ENCODE measurements at places on chromosomes 5 and 9.

DNA sequence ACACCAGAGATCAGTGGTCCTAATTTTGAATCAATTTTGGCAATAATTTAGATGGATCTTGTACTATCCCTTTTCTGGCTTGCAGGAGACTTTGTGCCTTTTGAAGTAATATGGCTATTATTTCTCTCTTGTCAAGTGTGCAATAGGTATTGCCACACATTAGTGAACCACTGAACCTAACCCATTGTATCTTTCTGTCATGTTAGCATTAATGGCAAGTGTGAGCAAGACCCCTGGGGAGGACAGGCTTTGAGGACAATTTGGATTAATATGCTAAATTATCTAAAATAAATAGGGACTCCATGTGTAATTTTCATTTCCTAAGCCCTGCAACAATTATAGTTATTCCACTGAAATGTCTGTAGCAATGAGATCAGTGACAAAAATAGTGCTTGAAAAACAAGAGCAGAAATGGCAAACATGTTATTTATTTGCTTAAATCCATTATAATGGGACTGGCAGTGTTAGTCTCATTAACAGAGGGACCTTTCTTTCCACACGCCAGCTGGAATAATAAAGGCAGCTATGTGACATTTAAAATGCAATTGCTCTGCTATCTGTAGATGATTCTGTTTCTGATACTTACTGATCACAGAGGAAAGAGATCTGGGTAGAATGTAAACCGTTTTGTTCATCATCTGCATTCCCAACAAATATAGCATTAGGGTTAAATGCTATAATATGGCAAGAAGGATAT lies 753.3 kb upstream of the ZNF608 start:
- DNase-seq, result no peak

- no peak for DNase-seq
Observed at GRCh38 chr5:2522372-2522771, 229.1 kb downstream of the IRX2 start.

GRCh38 chr9:13896922-13897835 lies 416.8 kb downstream of the NFIB start:
- DNase-seq, result no peak

- no peak for DNase-seq
Observed at GRCh38 chr5:175444060-175444904, at the start of gene DRD1. Gene DRD1 (minus strand): TSS chr5:175444182. CDS start chr5:175443099, 1,083 bp downstream.

DNA sequence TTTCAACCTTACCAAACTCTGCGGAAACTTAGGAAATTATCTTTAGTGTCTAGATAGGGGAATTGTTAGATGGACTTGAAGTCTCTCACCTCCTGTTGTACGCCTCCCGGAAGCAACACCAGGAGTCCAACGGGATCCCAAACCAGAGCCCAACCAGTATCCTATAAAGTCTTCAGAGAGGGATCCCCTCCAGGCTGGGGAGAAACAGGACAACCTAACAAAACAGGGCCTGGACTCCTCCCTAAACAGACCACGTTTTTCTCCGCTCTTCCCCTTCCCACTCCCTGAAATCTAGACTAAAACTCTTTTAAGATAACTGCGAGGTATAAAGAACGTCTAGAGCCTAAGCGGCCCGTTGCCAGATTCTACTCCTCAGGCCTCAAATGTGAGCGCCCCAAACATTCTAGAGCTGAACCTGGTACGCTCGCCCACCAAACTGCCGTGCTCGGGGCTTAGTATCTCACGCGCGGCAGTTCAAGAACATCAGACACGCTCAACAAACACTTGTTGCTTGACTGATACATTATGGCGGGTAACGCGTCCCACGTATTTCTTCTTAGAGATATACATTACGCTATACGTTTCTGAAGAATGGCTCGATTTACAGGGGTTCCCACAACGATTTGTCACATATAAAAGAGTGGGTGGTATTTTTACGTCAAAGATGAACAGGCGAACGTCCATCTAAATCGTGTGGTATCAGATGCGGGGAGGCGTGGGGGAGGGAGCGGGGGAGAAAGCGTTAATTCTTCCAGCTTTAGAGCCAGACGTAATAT lies 663 bp upstream of the SMIM27 start:
- no peak for DNase-seq

GRCh38 chr5:61270510-61271165 lies 61.4 kb upstream of the ZSWIM6 start:
- no peak for DNase-seq

- no peak for DNase-seq
Observed at GRCh38 chr9:84621811-84622210, 47.7 kb upstream of the NTRK2 start.

- DNase-seq, result peak; percentile 48
Observed at GRCh38 chr9:20315677-20316076, 306.6 kb downstream of the MLLT3 start.

DNA sequence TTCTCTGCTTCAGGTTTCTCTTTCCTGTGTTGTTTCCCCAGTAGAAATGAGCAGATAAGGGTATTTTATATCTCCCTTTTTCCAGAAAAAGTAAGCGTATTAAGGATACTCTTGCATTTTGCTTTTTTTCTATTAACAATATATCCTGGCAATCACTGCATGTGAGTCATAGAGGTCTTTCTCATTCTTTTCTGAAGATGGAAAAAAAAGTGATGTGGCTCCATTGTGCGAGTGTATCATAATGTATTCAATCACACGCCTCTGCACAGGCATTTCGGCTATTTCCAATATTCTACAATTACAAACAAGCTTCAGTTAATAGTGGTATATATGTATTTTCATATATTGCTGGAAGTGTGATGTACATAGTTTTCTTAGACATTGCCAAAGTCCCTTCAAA lies 155.9 kb downstream of the MED27 start:
- no peak for DNase-seq

GRCh38 chr9:122016744-122017143 lies 76.4 kb downstream of the TTLL11 start:
- no peak for DNase-seq

DNA sequence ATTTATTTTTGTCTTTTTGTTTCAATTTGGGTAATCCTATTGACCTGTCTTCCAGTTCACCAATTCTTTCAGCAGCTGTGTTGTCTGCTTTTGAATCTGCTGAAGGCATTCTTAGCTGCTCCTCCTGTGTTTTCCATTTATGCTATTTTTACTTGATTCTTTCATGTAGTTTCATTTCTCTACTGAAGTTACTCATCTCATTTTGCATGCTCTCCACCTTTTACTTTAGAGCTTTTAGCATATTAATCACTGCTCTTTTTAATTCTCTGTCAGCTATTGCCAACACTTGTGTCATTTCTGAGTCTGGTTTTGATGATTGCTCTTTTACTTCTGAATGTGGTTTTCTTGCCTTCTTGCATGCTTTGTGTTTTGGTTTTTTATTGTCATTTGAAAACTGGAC lies 496.0 kb upstream of the CLINT1 start:
- no peak for DNase-seq

DNA sequence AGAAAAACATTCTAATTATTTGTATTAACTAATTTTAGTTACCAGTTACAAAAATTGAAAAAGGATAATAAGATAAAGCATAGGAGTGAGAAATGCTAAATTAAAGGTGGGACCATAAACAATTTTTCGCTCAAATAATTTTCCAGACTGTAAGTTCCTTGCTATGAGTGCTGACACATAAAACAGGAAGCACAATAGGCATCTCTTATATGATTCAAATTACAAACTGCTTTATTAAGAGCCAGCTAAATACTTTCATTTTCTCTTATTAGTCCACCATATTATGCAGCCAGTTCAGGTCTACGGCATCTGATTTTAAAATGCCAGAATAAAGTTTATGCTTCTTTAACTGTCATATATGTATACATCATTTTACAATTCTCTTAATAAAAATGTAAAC lies 4.4 kb downstream of the RC3H2 start:
- DNase-seq, result no peak

- DNase-seq, result no peak
Observed at GRCh38 chr9:131808291-131808690, 68.4 kb upstream of the RAPGEF1 start.

- no peak for DNase-seq
Observed at GRCh38 chr5:116404016-116404415, 170.6 kb downstream of the SEMA6A start.

- no peak for DNase-seq
Observed at GRCh38 chr9:132862533-132862932, 15.6 kb downstream of the AK8 start.

GRCh38 chr5:6734781-6735180 lies 21.5 kb downstream of the TENT4A start:
- DNase-seq, result no peak

GRCh38 chr5:154313360-154314017 lies 123.0 kb downstream of the GALNT10 start:
- DNase-seq, result no peak

DNA sequence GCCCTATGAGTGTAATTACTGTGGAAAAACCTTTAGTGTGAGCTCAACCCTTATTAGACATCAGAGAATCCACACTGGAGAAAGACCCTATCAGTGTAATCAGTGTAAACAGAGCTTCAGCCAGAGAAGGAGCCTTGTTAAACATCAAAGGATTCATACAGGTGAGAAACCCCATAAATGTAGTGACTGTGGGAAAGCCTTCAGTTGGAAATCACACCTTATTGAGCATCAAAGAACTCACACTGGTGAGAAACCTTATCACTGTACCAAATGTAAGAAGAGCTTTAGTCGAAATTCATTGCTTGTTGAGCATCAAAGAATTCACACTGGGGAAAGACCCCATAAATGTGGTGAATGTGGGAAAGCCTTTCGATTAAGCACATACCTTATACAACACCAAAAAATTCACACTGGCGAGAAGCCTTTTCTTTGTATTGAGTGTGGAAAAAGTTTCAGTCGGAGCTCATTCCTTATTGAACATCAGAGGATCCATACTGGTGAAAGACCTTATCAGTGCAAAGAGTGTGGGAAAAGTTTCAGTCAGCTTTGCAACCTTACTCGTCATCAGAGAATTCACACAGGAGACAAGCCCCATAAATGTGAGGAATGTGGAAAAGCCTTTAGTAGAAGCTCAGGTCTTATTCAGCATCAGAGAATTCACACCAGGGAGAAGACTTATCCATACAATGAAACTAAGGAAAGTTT lies 9.9 kb downstream of the ZNF189 start:
- DNase-seq, result no peak

GRCh38 chr5:55364537-55365055 lies 56.8 kb downstream of the MTREX start:
- DNase-seq, result no peak

DNA sequence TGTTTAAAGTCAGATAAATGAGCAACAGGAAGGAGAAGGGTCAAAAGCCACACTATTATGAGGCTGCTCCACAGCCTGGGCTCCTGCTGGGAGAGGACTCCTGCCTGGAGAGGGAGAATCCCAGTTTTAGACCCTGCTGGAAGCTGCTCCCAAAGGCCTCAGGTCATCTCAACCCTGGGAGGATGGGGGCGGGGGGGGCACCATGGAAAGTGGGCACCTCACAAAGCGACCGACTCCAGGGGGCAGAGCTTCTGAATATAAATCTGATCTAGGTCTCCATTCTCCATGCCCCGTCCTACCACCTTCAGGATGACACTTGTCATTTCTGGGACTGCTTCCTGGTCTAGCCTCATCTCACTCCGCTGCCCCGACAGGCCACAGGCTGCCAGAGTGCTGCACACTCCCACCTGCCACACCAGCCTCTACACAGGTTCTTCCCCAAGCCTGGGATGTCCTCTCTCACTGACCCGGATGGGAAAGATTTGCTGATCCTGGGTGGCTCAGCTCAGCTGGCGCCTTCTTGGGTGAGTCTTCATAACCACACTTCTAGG lies 183.4 kb downstream of the GAPVD1 start:
- DNase-seq, result no peak

DNA sequence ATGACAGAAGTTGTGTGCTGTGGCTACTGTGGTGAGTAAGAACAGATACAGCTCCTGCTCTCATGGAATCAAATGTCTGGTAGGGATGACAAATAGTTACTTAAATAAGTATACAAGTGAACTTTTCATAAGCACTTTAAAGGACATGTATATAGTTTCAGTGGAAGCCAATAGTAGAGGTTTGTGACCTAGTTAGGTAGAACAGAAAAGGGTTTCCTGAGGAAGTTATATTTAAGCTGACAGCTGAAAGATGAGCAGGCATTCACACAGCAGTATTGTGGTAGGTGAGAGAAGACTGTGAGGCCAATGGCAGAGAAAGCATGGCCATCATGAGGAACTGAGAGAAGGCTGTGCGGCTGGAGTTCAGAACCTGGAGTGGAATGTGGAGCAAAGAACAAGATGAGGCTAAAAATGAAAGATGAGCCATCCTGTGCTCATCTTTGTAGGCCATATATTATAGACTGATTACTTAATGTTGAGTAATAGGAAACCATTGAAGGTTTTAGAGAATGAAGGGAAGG lies 15.4 kb downstream of the FAM174A start:
- peak; percentile 3 for DNase-seq
